CD4-positive, alpha-beta T cell treated with Interleukin-2 at 100 ng/mL for 4 hours (primary cell): ENCODE measurements at places on chromosomes 13 and 19.

GRCh38 chr13:67184247-67184646 is 45.9 kb downstream of the PCDH9 start:
- no peak for DNase-seq

DNA sequence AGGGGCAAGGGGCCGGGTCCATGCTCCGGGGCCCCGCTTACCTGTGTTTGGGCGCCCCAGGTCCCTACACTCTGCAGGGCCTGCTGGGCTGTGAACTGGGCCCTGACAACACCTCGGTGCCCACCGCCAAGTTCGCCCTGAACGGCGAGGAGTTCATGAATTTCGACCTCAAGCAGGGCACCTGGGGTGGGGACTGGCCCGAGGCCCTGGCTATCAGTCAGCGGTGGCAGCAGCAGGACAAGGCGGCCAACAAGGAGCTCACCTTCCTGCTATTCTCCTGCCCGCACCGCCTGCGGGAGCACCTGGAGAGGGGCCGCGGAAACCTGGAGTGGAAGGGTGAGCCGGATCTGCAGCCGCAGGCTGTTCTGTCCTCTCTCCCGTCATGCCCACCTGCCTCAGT is 1.7 kb downstream of the FCGRT start:
- DNase-seq, result no peak

GRCh38 chr19:16912780-16913179 is 24.0 kb downstream of the F2RL3 start:
- no peak for DNase-seq

DNA sequence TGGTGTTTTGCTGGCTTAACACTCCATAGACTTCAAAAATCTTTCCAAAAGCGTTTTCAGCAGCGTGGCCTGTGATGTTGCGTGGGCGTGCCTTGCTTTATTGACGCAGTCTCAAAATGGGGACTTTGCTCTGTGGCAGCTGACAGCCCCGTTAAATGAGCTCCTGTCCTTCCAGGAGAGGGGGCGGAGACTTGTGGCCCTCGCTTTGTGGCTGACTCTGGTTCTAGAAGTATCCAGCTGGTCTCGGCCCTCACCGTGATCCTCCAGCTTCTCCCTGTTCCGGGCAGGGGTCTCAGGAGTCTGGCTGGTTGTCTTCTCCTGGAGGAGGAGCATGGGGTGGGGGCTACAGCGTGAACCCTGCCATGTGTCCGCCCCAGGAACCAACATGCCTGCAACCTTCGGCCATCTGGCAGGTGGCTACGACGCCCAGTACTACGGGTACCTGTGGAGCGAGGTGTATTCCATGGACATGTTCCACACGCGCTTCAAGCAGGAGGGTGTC is 8.4 kb upstream of the ZNF554 start:
- DNase-seq, result no peak

DNA sequence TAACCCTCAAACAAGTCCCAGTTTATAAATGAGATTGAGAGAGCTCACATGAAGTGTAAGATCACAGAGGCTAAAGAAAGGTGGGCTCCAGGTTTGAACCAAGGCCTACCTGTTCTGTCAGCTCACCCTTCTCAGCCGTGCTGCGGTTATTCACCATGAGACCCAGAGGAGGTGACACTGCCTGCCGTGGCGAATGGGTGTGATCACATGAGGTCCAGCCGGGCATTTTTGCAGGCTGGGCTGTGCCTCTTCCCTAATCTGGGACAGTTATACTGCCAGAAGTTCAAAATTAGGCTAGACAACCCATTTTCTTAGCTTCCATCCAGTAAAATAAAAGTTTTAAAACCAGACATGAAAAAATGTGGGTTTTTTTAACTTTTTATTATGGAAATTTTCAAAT is 146.8 kb downstream of the FOXO1 start:
- DNase-seq, result no peak

GRCh38 chr13:95296326-95296925 is 4.8 kb downstream of the ABCC4 start:
- peak; percentile 8 for DNase-seq

GRCh38 chr13:80341101-80341755 is at the start of gene SPRY2:
Gene SPRY2 (minus strand): TSS chr13:80341126. CDS start chr13:80337705, 3,421 bp downstream.
- DNase-seq, result no peak

DNA sequence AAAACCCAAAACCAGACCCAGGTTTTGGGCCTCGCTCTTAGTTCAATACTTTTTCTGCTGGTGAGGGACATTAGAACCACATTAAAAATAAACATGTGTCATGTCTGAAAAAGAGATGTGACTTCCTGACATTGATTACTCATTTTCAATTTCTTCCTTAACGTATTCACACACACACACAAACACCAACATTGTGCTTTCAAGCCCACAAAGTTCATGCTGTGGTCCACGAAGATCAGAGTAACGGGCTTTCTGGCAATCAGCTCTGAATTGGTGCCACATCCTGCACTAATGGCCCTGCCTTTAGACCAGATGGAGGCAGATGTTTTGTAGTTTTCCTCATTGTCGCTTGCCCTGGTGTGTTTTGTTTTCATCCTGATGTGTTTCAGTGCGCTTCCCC is 47.9 kb upstream of the POMP start:
- DNase-seq, result no peak

GRCh38 chr13:56653043-56653442 is 487.7 kb upstream of the PRR20A start:
- DNase-seq, result no peak

DNA sequence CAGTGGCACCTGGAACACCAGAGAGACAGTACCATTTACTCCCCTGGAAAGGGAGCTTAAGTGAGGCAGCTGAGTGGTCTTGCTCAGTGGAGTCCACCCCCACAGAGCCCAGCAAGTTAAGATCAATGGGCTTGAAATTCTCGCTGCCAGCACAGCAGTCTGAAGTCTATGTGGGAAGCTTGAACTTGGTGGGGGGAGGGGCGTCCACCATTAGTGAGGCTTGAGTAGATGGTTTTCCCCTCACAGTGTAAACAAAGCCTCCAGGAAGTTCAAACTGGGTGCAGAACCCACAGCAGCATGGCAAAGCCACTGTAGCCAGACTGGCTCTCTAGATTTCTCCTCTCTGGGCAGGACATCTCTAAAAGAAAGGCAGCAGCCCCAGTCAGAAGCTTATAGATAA is 30.3 kb upstream of the CEACAM4 start:
- DNase-seq, result no peak

DNA sequence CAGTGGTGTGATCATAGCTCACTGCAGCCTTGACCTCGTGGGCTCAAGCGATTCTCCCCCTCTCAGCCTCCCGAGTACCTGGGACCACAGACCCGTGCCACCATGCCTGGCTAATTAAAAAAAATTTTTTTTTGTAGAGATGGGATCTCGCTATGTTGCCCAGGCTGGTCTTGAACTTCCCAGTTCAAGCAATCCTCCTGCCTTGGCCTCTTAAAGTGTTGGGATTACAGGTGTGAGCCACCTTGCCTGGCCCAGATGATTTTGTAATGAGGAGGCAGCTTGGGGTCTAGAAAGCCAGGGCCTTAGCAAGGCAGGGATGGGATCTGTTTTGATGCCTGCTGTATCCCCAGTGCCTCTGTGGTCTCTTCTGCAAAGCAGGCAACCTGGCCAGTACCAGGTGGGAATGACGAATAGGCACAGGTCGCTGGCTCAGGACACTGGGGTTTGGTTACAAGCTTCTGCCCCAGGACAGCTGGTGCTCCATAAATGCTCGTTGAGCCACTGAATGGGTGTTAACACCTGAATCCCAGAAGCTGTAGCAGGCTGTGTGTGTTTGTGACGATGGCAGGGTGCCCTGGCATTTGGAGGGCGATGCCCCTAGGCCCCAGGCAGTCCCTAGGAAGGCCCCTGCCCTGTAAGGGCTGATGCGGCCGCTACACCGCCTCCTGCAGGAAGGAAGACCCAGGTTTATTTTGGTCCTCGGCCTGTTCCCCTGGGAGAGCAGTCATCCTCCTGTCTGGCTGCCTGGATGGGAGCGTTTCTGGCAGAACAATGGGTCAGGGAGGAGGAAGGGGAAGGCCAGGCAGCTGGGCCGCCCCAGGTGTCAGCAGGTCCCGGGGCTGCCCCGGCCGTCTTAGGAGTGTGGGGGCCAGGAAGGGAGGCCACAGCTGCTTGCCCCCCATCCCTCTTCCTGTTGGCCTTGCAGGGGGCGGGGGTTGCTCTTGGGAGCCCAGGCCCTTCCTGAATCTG is 8.6 kb downstream of the TNFAIP8L1 start:
- no peak for DNase-seq

DNA sequence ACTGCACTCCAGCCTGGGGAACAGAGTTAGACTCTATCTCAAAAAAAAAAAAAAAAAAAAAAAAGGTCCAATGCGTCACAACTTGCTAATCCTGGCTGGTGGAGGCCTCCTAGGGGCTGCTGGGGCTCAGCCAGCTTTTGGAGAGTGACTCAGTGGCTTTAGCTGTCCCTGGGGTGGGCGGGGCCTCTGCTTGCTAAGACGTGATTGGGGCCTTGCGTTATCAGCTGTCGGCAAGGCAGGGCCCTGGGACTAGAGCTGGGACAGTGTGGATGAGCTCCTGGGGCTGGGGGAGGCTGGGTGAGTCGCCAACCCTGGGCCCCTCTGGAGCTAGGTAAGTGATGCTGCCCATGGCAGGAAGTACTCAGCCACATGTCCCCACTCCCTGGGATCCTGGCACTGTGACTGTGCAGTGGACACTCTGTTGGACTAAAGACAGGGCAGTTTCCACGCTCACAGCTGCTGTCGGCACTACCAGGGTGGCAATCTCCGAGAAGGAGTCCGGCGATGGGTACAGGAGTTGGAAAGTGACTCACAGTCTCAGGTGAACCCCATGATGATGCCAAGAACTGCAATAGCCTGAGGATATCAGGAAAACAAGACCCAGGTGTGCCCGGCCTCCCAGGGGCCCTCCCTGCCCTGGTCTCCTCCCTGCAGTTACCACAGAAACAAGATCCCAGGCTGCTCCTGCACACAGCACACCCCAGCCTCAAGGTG is 32.2 kb downstream of the F2RL3 start:
- no peak for DNase-seq

DNA sequence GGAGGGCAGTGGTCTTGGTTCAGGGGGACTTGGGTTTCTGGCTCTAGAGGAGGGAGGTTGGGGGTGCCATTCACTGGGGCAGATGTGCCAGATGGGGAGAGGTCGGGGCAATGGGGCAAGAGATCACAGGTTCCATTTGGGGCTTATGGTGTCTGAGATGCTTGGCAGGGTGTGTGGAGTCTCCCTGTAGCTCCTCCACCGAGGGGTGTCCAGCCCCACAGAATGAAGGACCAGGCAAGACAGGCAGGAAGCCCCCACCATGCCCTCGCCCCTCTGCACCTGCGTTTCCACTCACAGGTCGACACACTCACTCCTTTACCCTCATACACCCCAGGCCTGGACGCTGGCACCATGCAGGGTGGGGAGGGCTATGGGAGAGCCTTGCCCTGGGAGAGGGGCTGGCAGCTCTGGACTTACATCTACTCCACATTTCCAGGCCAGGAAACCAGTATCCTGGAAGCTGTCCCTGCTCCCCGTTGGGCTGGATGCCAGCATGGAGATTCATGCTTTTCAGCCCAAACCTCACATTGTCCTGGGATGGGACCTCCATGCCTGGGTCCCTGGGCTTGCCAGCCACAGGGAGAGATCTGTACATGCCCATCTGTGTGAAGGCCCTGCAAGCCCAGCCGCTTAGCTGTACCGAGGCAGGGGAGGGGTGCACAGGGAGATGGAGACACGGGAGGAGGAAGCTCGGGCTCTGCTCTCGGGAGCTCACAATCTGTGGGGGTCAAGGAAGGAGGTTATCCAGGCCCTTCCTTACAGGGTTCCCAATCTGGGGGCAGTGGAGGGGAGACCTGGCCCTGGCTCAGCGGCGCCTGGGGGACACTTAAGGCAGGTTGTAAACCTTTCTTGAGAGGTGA is 77.1 kb downstream of the CHST8 start:
- no peak for DNase-seq

- DNase-seq, result peak; percentile 6
Measured at GRCh38 chr19:48190288-48190884, 19.9 kb downstream of the ZSWIM9 start.

- no peak for DNase-seq
Measured at GRCh38 chr19:45376045-45376724, 5.8 kb upstream of the ERCC2 start.

- DNase-seq, result no peak
Measured at GRCh38 chr13:102286326-102286725, 115.5 kb downstream of the FGF14 start.

GRCh38 chr13:51364404-51365008 is 25.0 kb downstream of the SERPINE3 start:
- DNase-seq, result no peak

DNA sequence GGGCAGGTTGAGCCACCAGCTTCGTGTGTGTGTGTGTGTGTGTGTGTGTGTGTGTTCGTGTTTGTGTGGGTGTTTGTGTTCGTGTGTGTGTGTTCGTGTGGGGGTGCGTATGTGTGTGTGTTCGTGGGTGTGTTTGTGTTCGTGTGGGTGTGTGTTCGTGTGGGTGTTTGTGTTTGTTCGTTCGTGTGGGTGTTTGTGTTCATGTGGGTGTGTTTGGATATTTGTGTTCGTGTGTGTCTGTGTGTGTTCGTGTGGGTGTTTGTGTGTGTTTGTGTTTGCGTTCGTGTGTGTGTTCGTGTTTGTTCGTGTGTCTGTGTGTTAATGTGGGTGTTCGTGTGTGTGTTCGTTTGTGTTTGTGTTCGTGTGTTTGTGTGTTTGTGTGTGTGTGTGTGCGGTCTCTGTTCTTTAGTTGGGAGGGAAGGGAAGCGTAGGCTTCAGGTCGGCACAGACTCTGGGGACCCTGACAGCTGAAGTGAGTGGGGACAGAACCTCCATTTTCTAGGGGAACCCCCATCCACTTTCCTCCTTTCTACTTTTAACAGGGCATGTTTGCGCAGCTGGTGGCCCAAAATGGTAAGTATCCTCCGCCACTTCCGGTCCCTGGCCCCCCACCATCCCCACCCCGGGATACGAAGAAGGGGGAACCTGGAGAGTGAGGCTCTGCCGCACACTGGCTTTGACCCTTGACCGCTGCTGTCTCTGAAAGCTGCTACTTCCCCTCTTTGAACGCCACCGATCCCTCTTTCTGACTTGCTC is 1.6 kb downstream of the TNFSF9 start:
- no peak for DNase-seq

- DNase-seq, result no peak
Measured at GRCh38 chr13:46522748-46523030, 30.3 kb upstream of the LRCH1 start.

DNA sequence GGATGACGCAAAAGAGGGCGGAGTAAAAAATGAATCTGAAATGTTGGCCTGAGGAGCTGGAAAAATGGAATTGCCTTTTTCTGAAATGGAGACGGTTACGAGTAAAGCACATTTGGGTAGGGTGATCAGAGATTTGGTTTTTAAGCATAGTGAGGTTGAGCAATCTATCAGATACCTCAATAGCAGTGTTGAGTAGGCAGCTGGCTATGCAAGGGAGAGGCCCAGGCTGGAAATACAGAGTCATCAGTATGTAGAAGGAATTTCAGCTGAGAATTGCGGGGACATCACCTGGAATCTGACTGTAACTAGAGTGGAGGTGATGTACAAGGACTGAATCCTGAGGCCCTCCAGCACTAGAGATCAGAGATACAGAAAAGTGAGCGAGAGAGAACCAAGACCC is 224.8 kb downstream of the LMO7 start:
- DNase-seq, result no peak

GRCh38 chr13:73873940-73874830 is 260.0 kb downstream of the KLF12 start:
- DNase-seq, result no peak

GRCh38 chr13:90673746-90674145 is 673.7 kb upstream of the MIR17HG start:
- DNase-seq, result no peak
